ENCODE measurements at places on chromosomes 1 and 21.
A peak's percentile ranks its signal among the peaks of the same experiment; 100 is the strongest.

- no peak for DNase-seq
Measured at GRCh38 chr1:24748191-24749121, 3.2 kb downstream of the CLIC4 start.

DNA sequence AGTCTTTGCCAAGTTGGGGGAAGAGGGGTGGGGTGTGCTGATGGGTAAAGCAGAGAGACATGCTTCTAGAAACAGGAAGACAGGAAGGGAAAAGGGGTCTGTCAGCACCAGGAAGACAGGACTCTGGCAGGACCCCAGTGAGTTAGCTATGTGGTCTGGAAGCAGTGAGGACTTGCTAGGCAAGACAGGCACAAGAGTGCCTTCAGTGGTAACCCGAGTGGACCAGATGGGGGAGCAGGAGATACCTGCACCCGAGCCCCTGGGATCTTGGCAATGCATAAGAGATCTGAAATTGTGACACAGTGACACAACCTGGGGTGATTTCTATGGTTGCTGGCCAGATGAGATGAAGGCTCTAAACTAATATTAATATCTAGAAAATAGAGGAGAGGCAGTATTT, 7.0 kb downstream of the TLR5 start:
- DNase-seq, result no peak

DNA sequence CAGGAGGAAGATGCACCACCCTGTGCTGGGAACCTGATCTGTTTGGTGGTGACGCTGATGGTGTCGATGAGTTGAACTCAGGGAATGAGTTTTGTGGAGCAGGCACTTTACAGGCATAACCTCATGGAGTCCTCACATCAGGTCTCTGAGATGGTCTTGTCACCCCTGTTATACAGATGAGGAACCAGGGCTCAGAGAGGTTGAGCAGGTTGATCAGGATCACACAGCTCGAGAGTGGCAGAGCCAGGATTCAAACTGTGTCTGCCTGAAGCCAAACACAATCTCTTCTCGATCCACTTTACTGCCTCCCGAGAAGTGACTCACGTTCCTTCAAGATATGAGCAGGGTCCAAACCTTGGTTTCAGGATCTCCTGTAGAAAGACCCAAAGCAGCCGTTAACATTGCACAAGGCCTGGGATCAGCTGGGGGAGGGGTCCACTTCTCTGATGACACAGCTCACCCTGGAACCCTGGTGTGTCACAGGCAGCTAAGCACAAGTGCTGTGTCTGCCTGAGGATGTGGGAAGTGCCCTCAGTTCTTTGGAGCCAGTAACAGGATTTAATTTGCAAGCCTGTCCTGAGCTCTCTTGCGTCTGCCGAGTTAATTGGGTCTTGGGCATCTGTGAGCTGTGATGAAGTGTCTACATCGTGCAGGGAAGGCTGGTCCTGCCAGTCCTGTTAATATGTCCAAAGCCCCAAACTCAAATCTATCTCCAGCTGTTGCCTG, 65.4 kb upstream of the STUM start:
- no peak for DNase-seq

GRCh38 chr1:214316593-214316992, 35.6 kb downstream of the SMYD2 start:
- DNase-seq, result no peak

DNA sequence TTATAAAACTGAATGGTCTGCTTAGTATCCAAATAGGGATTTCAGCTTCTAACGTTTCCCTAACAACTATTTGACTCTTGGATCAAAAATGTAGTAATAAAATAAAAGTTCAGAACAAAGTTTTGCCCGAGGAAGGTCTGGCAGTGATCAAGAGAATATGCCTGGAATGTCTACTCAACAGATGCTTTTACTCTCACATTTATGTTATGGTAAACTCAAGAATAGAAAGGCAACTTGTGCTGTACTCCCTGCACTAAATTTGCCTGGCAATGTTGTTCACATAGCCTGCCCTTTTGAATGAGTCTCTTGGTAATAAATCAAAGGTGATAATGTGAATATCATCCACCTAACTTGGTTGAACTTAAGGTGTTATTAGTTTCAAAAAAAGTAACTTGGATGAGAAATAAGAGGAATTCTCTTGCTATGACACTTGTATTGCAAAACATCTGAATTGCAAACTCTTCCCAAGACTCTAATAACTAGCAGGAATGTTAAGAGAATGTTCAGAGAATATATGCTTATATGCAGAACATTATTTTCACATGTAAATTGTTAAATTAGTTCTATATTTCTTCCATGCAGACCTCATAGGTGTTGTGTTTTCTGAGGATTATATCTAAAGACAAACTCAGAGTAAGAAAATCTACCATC, 215.8 kb downstream of the COL24A1 start:
- DNase-seq, result no peak

- no peak for DNase-seq
Measured at GRCh38 chr1:214364386-214364785, 83.4 kb downstream of the SMYD2 start.

- DNase-seq, result peak; percentile 49
Measured at GRCh38 chr1:179953974-179954492, 577 bp upstream of the CEP350 start.

DNA sequence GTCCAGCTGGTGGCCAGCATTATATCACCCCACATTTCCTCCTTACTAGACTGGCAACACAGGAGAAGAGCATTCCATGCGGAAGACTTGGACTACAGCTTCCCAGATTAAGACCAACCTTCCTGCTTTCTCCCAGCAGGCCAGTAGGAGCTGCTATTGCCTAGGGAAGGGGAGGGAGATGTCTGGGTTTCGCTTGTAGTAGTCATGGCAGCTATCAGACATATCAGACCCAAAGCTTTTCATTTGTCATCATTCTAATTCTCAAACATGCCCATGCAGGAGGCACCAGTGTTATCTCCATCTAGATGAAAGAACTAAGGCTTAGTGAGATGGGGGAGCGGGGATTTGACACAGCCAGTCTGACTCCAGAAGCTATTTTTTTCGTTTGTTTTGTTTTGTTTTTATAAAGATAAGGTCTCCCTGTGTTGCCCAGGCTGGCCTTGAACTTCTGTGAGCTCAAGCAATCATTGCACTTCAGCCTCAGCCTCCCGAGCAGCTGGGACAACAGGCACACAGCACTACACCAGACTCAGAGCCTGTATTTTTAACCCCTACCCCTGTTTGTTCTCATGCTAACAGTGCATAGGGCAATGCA, 4.5 kb downstream of the PLA2G2A start:
- DNase-seq, result peak; percentile 38

DNA sequence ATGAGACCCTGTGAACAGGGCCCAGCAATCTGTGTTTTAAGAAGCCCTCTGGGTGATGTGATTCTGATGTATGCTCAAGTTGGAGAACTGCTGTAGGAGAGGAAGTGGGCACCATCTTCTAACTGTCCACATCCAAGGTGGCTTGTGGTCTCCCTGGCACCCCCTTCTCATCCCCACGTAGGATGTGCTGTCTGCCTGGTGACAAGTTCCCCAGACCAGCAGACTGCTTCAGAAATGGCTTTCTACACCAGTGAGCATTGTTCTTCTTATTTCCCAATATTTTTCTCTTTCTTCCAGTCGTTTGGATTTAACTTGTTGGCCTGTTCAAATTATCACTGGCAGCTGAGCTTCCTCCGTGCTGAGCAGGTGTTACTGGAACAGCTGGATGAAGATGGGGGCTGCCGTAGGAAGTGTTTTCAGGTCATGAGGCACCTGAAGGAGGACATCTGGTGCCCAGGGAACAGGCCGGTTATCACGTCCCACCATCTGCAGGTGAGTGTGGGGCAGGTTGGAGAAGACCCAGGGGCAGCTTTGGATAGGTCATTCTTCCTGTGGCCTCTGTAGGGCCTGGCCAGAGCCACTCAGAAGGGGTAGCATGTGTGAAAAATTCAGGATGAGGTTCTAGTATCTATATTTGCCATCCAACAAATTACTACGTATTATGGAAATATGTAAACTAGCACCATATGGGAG, 16.8 kb downstream of the MAB21L3 start:
- DNase-seq, result no peak

DNA sequence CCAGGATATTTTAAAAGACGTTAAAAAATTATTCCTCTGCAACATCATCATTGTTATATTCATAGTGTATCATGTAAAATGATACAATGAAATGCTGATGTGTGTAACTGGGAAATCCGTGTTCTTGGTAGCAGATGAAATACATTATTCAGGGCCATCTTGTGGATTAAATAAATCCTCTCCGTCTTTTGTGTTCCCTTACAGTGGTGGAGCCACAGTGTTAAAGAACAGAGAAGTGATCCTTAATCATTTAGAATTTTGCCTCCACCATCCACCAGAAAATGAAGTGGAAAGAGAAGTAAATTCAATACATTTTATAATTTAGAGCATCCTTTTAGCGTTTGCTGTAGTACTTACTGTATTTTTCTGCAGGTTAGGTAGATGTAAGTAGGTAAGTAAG, 1.3 kb downstream of the DYRK3 start:
- DNase-seq, result no peak

DNA sequence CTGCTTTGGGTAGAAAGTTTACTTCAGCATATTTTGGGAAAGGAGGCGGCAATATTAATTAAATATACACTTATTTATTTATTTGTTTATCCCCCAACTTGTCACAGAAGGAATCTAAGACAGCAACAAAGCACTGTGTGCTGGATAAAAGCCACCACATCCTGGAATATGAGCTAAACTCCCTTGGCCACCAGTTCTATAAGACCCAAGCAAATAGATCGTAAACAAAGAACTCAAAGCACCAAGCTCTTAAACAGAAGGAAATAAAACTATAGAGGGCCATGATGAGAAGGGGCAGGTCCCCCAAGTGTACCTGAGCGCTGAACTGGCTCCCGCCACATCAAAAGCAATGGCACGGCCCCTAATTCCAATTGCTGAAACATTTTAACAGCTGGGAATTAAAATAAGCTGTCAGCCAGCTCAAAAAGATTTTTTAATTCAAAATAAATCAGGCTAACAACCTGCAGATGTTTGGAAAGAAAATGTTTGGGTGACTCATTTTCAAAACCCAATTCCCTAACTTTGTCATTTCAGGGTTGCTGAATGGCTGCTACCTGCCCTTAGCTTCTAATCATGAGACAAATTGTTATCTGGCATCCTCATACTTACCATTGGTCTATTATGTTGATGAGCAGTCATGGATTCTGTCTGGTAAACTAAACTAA, 127.1 kb downstream of the SLC30A10 start:
- DNase-seq, result no peak

DNA sequence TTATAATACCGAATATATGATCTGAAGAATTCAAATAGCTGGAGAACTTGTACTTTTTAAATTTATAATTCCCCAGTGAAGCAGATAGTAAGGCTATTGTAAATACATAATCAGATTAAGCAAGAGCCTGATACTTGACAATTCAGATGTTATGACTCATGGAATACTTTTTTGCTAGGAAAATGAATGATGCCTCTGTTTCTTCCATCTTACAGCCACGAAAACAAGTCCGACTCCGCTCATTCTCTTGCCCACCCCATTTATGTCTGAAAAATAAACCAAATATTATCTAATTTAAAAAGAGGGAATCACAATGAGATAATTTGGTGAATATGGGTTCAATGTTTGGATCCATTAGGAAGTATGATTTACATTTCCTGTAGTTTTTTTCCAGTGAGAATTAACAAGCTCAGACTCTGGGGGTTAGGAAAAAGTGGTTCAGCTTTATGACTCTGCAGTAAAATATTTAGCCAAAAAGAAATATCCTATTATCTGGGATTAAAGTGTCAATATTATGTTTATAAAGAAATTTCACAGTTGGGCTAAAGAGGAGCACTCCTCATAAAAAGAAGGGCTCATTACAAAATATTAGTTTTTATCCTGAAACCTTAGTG, 50.4 kb upstream of the DAB1 start:
- DNase-seq, result no peak

DNA sequence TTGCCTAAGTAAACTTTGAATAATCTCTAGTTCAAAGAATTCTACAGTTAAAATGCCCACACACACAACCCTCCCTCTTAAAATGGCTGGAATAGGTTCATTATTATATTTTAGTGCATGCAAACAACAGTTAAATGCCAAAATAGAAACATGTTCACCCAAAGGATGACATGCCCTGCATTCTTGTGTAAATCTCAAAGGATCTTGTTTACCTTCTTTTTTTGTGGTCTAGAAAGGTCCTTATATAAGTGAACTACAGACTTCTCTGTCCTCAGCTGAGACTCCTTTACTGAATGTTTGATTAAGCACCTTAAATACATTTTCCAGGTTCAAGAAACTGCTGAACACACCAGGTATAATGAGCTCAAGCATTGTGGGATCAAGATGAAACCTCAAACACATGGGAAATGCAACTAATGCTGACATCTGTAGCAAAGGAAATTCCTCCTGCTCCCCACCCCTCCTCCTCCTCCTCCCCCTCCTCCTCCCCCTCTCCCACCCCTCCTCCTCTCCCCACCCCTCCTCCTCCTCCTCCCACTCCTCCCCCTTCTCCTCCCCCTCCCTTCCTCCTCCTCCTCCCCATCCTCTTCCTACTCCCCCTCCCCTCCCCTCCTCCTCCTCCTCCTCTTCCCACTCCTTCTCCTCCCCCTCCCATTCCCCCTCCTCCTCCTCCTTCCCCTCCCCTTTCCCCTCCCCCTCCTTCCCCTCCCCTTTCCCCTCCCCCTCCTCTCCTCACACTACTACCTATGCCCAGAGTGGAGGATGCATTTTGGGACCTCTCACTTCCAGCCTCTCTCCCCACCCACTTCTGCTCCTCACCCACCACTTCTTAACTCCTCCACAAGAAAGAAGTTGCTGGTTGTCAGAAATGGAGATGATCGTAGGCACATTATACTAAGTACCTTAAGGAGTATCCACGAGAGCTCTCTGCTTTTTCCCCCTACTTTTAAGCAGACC, 233.9 kb downstream of the MRPL39 start:
- no peak for DNase-seq

All from CD4-positive, alpha-beta T cell treated with Interleukin-4 for 1 hour (primary cell).